Transverse colon (tissue), 4 donors: ENCODE measurements at places on chromosomes 16 and 17.
A peak's percentile ranks its signal among the peaks of the same experiment; 100 is the strongest.

DNA sequence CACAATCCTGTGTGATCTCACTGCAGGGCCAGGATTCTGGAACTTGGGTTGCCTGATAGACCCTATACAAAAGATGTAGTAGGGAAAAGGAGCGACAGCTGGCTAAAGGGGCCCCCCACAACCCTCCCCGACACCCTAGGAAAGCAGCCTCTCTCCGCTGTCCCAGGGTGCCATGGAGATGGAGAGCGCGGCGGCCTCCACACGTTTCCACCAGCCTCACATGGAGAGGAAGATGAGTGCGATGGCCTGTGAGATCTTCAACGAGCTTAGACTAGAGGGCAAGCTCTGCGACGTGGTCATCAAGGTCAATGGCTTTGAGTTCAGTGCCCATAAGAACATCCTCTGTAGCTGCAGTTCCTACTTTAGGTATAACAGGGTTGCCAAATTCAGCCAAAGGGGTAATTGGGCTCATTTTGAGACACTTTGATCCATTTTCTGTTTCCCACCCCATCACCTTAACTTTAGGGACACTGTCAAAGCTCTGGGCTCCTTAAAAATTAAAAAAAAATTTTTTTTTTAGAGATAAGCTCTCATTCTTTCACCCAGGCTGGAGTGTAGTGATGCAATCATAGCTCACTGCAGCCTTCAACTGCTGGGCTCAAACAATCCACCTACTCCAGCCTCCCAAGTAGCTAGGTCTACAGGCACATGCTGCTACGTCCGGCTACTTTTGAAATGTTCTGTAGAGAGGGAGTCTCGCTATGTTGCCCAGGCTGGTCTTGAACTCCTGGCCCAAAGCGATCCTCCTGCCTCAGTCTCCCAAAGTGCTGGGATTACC lies at the start of gene KLHL10:
Gene KLHL10, plus strand, starts transcription at position 65 of the 778 bp plus-strand sequence. Its CDS starts 108 bp downstream, at position 173.
- DNase-seq = no peak

GRCh38 chr17:13044572-13045065 lies 26.8 kb upstream of the ELAC2 start:
- DNase-seq = no peak

- no peak for DNase-seq
Observed at GRCh38 chr17:7443499-7444485, 1.1 kb upstream of the CHRNB1 start.

DNA sequence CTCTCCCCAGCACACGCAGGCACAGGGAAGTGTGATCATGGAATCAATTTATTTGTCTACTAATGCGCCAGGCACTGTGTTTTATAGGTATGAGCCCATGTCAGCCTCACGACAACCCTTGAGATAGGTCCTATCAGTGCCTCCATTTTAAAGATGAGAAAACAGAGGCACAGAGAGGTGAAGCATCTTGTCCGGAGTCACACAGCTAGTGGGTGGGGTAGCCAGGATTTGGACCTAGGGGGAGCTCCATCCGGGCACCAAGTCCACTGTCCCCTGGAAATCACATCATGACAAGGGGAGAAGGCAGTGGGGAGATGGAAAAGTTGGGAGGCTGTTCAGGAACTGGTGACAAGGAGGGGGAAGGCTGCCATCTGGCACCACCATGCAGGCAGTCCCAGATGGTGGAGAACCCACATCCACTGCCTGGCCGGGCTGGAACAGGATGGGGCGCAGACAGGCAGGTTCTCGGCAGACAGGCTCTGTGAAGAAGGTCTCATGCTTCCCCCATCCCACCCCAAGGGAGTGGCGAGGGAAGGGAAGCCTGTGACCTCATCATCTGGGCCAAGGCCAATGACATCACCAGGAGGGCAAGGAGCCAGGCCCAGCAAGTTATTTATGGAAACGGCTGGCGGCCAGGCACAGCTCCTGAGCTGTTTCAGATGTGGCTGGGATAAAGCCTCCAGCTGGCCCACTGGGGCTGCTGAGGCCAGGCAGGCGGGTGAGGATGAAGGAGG lies 126.0 kb upstream of the SDK2 start:
- peak; percentile 74 for DNase-seq

- no peak for DNase-seq
Observed at GRCh38 chr17:48825446-48826381, 5.1 kb upstream of the CALCOCO2 start.

- DNase-seq = peak; percentile 77
Observed at GRCh38 chr16:70685938-70686375, at the start of gene MTSS2. TSS of gene MTSS2 (minus strand) at chr16:70686053. CDS start at chr16:70685791, 262 bp downstream.

- no peak for DNase-seq
Observed at GRCh38 chr16:3988011-3988410, 107.5 kb upstream of the CREBBP start.
